Osteoblast (primary cell): ENCODE measurements at places on chromosomes 11 and 22.

DNA sequence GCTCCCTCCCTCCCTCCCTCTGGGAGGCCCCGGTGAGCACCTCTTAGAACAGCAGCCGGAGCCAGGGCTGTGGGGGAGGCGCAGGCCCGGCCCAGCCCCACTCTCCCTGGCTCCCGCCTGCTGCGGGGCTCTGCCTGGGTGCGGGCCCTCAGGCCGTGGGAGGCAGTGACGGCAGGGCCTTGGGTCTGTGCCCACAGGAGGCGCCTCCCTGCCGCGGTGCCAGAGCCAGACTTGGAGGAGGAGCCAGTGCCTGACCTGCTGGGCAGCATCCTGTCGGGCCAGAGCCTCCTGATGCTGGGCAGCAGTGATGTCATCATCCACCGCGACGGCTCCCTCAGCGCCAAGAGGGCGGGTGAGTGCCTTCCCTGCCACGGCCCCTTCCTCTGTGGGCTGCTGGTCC, 9.5 kb downstream of the IRF7 start:
- H3K4me3 ChIP-seq, result no peak overlapping the region
- DNase-seq, result peak; percentile 98
- no peaks in the 10 kb centered on the region for H3K27me3 ChIP-seq
- peaks cover 89% of the 10 kb centered on the region for H3K36me3 ChIP-seq

- H3K27me3 ChIP-seq, result no peaks in the 10 kb centered on the region
Observed at GRCh38 chr22:35343664-35344550, 37.0 kb upstream of the HMOX1 start.

GRCh38 chr11:78332174-78332866, 85.3 kb downstream of the GAB2 start:
- no peaks in the 10 kb centered on the region for H3K4me1 ChIP-seq
- no peak for DNase-seq
- H3K4me3 ChIP-seq, result no peak overlapping the region
- no peak overlapping the region for H3K27ac ChIP-seq
- H3K36me3 ChIP-seq, result no peaks in the 10 kb centered on the region

- DNase-seq, result no peak
- H3K36me3 ChIP-seq, result no peaks in the 10 kb centered on the region
- H3K4me3 ChIP-seq, result no peak overlapping the region
- no peaks in the 10 kb centered on the region for H3K4me1 ChIP-seq
Observed at GRCh38 chr11:117670443-117670842, 126.6 kb downstream of the DSCAML1 start.

GRCh38 chr11:57288771-57289579, 35.8 kb downstream of the TNKS1BP1 start:
- no peaks in the 10 kb centered on the region for H3K36me3 ChIP-seq
- DNase-seq, result peak; percentile 86
- H3K27ac ChIP-seq, result peak overlapping the region; percentile 93
- no peaks in the 10 kb centered on the region for H3K27me3 ChIP-seq
- peaks cover 42% of the 10 kb centered on the region for H3K4me1 ChIP-seq
- no peak overlapping the region for H3K4me3 ChIP-seq

DNA sequence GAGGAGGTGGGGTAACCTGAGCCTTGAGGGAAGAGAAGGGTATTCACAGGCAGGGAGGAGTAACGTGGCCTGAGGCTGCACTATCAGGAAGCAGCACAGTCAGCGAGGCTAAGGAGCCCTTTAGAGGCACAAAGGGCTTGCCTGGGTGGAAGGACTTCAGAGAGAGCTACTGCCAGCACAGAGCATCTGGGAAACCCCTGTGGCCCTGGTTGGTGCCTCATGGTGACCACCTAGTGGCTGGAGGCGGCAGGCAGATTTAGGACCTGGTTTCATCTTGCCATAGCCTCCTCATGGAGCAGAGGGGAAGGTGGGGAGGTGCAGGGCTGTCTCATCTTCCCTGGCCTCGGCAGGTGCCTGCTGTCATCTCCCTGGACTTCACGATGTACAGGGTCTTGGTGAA, 64.5 kb downstream of the MPPED1 start:
- no peak overlapping the region for H3K4me3 ChIP-seq
- H3K36me3 ChIP-seq, result no peaks in the 10 kb centered on the region
- DNase-seq, result no peak
- H3K4me1 ChIP-seq, result no peaks in the 10 kb centered on the region
- no peaks in the 10 kb centered on the region for H3K27me3 ChIP-seq
- no peak overlapping the region for H3K27ac ChIP-seq

DNA sequence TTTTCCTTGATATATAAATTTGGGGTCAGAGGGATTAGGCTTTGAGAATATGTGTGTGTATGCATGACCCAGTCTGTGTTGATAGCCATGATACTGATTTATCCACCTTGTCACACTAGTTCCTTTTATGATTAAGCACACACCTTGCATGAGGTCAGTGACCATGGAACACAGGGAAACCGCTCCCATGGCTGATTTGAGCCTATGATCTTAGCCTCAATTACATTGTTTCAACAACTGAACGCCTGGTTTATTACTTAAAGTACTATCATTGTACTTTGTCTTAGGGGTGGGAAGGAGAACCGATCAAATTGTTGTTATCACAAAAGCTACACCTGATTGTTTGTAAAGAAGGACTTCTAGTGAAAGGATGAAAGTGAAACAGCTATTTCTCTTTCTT, 70.7 kb downstream of the ARFGAP2 start:
- no peaks in the 10 kb centered on the region for H3K36me3 ChIP-seq
- H3K4me3 ChIP-seq, result no peak overlapping the region
- peaks cover 5% of the 10 kb centered on the region for H3K4me1 ChIP-seq
- H3K27me3 ChIP-seq, result no peaks in the 10 kb centered on the region
- no peak overlapping the region for H3K27ac ChIP-seq
- no peak for DNase-seq

DNA sequence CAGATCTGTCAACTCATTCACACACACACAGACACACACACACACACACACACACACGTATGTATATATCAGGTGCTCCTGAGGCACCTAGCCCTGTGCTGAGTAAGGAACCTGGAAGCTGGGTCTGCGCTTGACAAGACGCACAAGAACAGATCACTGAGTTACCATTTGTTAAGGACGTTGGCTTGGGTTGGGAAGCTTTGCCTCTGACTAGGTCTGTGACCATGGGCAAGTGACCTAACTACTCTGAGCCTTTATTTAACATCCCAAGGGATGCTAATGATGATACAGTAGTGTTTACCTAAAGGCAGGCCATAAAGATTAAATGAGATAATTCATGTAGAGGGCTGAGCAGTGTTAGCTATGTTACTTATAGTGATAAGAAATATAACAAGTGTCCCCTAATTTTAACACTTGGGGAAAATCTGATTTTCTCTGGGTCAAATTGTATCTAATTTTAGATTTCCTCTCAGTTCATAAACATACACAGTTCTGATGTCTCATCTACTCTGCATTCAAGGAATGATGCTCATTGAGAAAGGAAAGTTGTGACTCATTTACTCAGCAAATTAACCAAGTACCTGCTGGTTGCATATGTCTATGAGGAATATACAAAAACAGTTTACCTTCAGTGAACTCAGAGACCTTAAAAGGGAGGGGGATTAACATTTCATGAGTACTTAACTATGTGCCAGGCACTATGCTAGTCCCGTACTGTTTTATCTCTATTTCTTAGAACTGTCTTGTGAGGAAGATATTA, 13.6 kb downstream of the RNF185 start:
- no peaks in the 10 kb centered on the region for H3K27me3 ChIP-seq
- H3K27ac ChIP-seq, result peak overlapping the region; percentile 97
- H3K4me1 ChIP-seq, result peaks cover 40% of the 10 kb centered on the region
- H3K4me3 ChIP-seq, result peak overlapping the region; percentile 42

- H3K27ac ChIP-seq, result no peak overlapping the region
- no peaks in the 10 kb centered on the region for H3K4me1 ChIP-seq
- DNase-seq, result no peak
- peaks cover 15% of the 10 kb centered on the region for H3K27me3 ChIP-seq
- H3K36me3 ChIP-seq, result no peaks in the 10 kb centered on the region
Observed at GRCh38 chr22:39684702-39685281, 114.2 kb downstream of the CACNA1I start.

DNA sequence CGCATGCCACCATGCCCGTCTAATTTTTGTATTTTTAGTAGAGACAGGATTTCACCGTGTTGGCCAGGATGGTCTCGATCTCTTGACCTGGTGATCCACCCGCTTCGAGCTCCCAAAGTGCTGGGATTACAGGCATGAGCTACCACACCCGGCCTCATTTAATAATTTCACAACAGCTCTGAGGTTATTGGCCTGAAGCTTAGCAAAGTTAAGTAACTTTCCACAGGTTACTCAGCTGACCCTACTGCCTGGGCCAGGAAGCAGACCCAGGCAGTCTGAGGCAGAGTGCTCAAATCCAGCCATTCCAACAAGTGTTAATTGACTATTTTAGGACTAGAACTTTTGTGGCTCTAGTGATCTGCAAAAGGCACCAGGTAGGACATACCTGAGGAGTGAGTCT, 52.2 kb upstream of the L3MBTL2 start:
- H3K4me1 ChIP-seq, result no peaks in the 10 kb centered on the region
- no peak overlapping the region for H3K27ac ChIP-seq
- H3K27me3 ChIP-seq, result no peaks in the 10 kb centered on the region
- H3K4me3 ChIP-seq, result no peak overlapping the region
- peaks cover 95% of the 10 kb centered on the region for H3K36me3 ChIP-seq

- peaks cover 9% of the 10 kb centered on the region for H3K36me3 ChIP-seq
- H3K4me3 ChIP-seq, result peak overlapping the region; percentile 89
- no peaks in the 10 kb centered on the region for H3K27me3 ChIP-seq
- DNase-seq, result peak; percentile 95
- peaks cover 36% of the 10 kb centered on the region for H3K4me1 ChIP-seq
Observed at GRCh38 chr11:12377824-12378593, 638 bp downstream of the PARVA start.

- no peaks in the 10 kb centered on the region for H3K36me3 ChIP-seq
- no peak overlapping the region for H3K4me3 ChIP-seq
- no peaks in the 10 kb centered on the region for H3K27me3 ChIP-seq
- DNase-seq, result peak; percentile 23
Observed at GRCh38 chr11:16111690-16112089, 244.7 kb downstream of the SOX6 start.

- H3K4me3 ChIP-seq, result no peak overlapping the region
- H3K27me3 ChIP-seq, result no peaks in the 10 kb centered on the region
- no peaks in the 10 kb centered on the region for H3K36me3 ChIP-seq
- no peak overlapping the region for H3K27ac ChIP-seq
- DNase-seq, result no peak
Observed at GRCh38 chr11:34267013-34267412, 90.8 kb downstream of the ABTB2 start.

GRCh38 chr11:110710628-110711381, 1.4 kb downstream of the ARHGAP20 start:
- no peak overlapping the region for H3K27ac ChIP-seq
- DNase-seq, result peak; percentile 84
- H3K4me3 ChIP-seq, result peak overlapping the region; percentile 33
- no peaks in the 10 kb centered on the region for H3K4me1 ChIP-seq
- no peaks in the 10 kb centered on the region for H3K36me3 ChIP-seq
- H3K27me3 ChIP-seq, result peaks cover 48% of the 10 kb centered on the region

DNA sequence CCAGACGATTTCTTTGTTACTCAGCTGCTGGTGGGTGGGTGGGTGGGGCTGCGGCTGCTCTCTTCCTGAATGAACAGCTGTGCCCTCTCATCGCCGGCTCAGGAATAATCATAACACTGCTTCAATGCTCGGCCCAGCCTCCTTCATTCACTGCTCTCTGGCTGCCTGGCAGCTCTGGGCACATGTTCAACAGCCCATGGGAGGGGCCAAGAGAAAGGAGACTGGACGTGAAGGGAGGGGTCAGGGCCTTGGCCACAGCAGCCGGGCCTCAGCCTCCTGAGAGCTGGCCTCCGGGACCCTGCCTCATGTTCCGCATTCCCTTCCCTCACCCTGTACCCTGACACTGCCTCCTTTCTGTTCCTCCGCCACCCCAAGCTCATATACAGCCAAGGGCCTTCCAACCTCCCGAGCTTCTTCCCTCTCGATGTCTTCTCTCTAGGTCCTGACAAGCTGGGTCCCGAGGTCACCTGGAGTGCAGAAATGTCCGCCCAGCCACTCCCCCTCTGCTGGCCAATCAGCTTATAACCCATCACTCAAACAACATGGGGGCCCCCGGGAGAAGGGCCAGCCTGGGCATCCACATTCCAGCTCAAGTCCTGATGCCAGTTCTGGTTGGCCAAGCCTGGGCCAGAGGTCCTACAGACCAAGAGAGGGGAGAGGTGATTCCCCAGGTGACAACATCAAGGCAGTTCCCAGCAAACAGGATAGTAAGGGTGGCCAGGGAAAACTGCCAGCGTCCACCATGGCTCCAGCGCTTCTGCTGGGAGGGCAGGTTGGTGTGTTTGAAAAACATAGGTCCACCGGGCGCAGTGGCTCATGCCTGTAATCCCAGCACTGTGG, 3.2 kb upstream of the CSDC2 start:
- no peak overlapping the region for H3K4me3 ChIP-seq
- no peaks in the 10 kb centered on the region for H3K36me3 ChIP-seq
- peaks cover 15% of the 10 kb centered on the region for H3K4me1 ChIP-seq
- H3K27me3 ChIP-seq, result no peaks in the 10 kb centered on the region
- peak overlapping the region; percentile 79 for H3K27ac ChIP-seq

DNA sequence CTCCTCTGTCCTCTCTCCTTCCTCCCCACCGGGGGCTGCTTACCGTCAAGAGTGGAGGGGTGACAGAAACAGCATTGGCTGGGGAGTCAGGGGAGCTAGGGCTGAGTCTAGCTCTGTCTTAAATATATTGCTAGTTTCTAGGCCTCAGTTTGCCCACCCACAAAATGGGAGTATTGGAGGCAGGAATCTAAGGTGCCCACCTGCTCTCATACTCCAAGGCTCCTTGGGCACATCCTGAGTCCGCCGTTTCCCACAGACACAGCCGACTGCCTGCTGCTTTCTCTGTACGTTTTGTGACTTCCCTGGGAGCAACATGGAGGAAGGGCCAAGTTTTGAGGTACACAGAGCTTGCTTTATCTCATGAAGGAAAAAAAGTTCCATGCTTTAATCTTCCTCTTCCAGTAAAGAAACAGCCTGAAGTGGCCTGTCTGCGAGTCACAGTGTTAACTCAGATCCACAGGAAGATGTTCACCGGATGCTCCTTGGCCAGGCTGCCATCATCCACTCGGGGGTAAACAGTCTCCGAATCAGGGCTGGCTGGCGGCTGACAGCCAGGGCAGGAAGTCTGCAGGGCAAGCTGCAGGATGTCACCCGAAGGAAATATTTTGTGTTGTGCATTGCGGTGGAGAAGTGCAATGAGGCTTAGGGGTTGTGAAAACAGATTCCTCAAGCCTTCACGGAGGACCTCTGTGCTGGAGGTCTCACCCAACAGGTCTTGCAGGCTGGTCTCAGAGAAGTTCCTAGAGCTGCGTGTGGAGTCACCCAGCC, 11.0 kb upstream of the CERK start:
- no peaks in the 10 kb centered on the region for H3K36me3 ChIP-seq
- peaks cover 35% of the 10 kb centered on the region for H3K4me1 ChIP-seq
- H3K4me3 ChIP-seq, result no peak overlapping the region
- H3K27me3 ChIP-seq, result no peaks in the 10 kb centered on the region
- peak overlapping the region; percentile 63 for H3K27ac ChIP-seq

- H3K27me3 ChIP-seq, result no peaks in the 10 kb centered on the region
- H3K36me3 ChIP-seq, result no peaks in the 10 kb centered on the region
Observed at GRCh38 chr11:6622261-6623171, 3.3 kb upstream of the TPP1 start.
